Activated effector memory CD4-positive, alpha-beta T cell treated with Interleukin-2 at 50 U/mL for 16 hours (primary cell): ENCODE measurements at places on chromosomes 3 and 15.

- no peak for DNase-seq
Observed at GRCh38 chr15:48560321-48561051, 85.0 kb downstream of the FBN1 start.

DNA sequence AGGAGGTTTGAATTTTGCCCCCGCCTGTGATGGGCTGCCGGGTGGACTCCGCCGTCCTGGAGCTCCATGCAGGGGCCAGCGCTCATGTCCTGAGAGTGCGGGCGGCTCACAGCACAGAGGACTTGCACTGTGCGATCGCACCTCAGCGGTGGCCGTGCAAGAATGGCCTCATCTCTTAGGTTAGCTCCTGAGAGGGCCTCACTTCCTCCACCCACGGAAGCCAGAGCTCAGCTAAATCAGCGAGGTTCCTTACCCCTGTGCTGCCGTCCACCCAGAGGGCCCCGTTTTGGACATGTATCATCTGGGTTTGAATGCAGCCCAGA is 72.0 kb upstream of the PCSK6 start:
- no peak for DNase-seq

- no peak for DNase-seq
Observed at GRCh38 chr15:101679806-101680205, 27.6 kb upstream of the TM2D3 start.

GRCh38 chr15:92772061-92772460 is 116.5 kb upstream of the FAM174B start:
- no peak for DNase-seq

- DNase-seq, result no peak
Observed at GRCh38 chr3:46576-46975, 150.0 kb upstream of the CHL1 start.

- no peak for DNase-seq
Observed at GRCh38 chr3:4421121-4421520, 45.9 kb downstream of the SUMF1 start.

- DNase-seq, result no peak
Observed at GRCh38 chr3:71469138-71469435, 114.4 kb downstream of the FOXP1 start.

DNA sequence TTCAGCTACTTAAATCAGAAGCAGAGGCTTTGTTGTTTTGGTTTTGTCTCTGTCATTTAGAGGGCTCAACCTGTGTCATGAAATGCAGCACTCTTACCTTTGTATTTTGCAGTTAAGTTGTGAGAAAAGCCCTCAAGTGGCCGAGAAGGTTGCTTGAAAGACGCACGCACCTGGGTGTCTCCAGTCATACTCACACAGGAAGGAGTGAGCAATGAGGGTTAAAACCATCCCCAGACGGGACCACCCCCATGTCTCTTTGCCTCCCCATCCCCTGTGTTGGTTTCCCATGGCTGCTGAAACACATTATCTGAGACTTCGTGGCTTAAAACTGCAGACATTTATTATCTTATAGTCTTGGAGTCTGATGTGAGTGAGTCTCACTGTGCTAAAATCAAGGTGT is 376.1 kb upstream of the CFAP20DC start:
- peak; percentile 16 for DNase-seq
